ENCODE measurements at places on chromosomes 1 and 21.

DNA sequence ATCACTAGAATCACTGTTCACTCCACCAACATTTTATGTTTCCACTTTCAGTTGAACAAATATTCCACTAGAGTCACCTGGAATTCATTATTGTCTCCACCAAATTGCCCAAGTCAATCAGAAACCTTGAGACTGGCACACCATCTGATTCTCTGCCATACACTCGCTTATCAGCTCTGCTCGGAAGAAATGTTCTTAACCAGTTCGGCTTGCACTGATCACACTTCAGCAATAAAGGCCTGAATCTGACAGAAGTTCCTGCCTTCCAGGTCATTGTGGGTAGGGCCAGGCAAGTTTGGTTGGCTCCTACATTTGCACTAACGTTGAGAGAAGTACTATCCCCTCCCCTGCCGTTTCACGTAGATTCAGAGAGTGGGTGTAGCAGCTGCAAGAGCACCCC is 10.0 kb downstream of the TPM3 start:
- DNase-seq = no peak

DNA sequence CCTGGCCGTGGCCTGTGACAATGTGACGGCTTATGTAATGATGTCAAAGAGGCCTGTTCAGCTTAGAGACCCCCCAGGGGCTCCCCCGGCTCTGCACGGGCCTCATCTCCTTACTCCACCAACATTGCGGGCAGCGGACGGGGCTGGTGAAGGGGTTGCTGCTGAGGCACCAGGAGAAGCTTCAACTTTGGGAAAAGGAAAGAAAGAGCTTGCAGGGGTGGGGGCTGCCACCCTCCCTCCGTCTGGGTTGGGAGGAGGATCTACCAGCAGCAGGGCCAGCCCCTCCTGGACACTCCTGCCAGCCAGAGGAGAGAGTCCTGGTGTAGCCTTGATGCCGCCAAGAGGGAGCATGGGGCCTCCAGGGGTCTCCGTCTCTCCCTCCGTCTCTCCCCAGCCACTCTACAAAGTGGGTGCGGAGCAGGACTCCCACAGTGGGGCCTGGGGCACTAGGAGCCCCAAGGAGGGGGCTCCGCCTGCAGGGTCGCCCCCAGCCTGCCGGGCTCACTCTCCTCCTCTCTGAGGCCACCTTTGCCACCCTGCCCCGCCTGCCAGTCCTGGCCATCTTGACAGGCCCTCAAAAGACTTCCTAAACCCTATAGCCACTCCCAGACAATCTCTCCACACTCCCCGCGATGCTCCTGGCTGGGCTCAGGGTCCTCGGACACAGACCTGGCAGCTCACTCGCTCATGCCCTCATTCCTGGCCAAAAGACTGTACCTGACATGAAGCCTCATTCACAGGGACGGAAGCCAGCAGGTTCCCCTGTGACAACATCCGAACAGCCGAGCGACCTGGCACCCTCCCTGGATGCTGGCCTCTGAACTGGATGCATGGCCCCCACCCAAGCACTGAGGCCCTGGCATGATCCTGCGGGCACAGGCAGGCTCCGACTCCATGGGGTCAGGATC is 130.4 kb upstream of the ARHGEF16 start:
- DNase-seq = no peak

GRCh38 chr1:195618287-195618686 is 990.0 kb downstream of the KCNT2 start:
- DNase-seq = no peak

GRCh38 chr21:40049031-40049930 is 182.0 kb downstream of the PCP4 start:
- DNase-seq = no peak

DNA sequence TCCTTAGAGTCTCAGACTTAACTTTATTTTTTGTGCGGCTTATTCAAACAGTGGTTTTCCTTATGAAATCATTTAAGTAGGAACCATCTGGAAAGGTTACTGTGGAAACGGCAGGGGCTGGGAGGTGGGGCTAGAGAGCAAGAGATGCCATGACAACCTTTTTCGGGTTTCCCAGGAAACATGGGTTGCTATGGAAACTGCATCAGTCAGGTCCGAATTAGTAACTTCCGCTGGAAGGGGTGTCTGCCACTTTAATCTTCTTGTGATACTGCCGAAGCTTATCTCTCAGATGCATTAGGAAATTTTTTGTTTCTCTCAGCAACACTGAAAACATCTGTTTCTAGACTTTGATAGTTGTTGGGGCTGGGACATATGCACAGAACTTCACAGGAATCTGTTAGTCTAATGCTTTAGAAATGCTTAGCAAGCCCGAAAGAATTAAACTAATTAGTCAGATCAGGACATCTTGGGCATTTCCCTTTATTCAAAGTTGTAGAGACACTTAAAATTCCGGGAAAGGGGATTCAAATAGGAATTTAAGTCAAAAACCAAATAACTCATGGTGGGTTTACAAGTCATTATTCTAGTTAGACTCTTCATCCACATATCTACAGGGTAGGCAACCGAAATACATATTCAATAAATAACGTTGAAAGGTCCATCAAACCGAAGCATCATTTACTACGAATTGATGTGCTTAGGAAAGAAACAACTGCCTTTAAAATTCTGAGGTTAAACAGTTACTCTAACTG is 2.6 kb downstream of the KCNA3 start:
- DNase-seq = peak; percentile 46

GRCh38 chr1:115655306-115655663 is 13.5 kb downstream of the VANGL1 start:
- DNase-seq = no peak

Measured in activated CD8-positive, alpha-beta memory T cell treated with anti-CD3 and anti-CD28 coated beads for 4 hours (primary cell).